ENCODE measurements at places on chromosomes 11 and 22. TPM values are rescaled to one million over a fixed set of nuclear protein-coding genes. Genes with fewer than 3 reads are reported as not detected.

The ENTHD1 gene
- not detected for total RNA-seq

The OR9G4 gene
- total RNA-seq = not detected

The EXPH5 gene
- 1.7 TPM for total RNA-seq

The ACRV1 gene
- total RNA-seq = not detected

Data from epithelial cell of alveolus of lung (primary cell).